ENCODE measurements at places on chromosomes 4 and X.

DNA sequence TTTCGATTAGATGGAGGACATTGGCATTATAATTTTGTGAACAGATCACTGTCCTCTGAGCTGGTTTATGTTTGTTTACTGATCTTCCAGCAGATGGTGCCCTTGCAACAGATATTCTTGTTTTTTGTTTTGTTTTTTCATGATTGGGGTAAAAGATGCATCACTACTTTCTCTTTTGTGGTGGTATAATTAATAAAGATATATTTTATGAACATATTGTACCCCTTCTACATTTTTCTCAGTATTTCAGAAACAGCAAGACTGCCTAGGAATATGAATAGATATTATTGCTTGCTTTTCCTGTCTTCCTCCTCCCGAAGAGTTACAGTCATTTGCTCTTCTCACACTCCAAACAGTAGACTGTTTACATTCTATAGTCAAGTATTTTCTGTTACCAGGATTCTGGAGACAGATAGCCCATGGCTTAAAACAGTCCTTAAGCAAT, 905.2 kb downstream of the TRAM1L1 start:
- DNase-seq = no peak

- DNase-seq = no peak
Observed at GRCh38 chrX:13966071-13966792, 63.5 kb downstream of the GEMIN8 start.

DNA sequence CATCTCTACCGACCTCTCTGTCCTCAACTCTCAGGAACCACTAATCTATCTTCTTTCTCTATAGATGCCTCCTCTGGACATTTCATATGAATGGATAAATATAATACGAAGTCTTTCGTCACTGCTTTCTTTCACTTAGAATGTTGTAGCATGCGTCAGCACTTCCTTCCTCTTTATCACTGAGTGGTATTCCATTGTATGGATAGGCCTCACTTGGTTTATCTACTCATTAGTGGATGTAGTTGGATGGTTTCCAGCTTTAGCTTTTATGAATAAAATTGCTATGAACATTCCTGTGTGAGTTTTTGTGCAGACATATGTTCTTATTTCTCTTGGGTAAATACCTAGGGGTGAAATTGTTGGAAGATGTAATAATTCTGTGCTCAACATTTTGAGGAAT, 528.2 kb upstream of the FAT1 start:
- no peak for DNase-seq

DNA sequence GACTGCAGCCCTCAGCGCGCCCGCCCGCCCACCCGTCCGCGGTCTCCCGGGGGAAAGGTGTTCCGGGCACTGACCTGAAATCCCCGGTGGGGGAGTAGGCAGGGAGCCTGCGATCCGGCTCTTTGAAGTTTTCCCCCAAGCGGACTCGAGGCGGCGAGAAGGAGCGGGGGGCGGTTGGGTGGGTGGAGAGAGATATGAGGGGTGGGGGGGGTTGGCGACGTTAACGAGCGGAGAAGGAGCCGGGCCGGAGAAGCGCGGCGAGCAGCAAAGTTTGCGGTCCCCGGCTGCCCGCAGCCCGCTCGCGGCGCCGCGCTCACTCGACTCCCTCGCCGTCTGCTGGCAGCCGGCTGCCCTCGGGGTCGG, 636 bp downstream of the BCOR start:
- DNase-seq = peak; percentile 57

DNA sequence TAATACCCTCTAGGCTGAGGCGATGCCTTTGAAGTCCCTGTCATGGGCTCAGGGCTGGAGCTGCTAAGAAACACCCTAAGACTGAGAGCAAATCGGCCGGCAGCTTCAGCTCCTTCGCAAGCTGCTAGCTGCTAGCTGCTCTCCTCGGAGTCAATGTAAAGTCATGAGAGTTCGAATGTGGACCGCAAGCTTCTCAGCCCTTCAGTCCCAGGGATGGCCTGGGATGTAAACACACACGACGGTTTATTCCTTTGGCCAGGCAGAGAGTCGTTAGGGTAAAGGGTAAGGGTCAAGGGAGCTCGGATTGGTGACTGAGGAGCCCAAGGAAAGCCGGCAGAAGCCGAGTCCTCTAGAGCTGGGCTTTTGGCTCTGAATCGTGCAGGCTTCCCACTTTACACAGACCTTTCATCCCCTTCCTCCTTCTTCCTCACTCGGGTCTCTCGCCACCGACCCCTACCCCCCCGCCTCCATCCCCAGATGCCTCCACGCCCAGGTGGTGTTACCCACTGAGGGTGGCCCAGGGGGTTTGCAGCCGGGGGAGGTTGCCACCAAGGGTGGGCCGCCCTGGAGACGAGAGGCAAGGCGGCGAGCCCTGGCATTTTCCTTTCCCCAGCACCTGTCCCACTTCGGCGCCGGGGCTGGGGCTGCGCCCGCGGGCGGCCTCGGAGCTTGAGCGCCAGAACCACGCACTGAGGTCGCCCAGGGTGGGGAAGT, 3.1 kb upstream of the BCORL1 start:
- DNase-seq = no peak

- DNase-seq = peak; percentile 26
Observed at GRCh38 chrX:20333672-20334071, 67.0 kb upstream of the RPS6KA3 start.

- DNase-seq = no peak
Observed at GRCh38 chr4:85725721-85726170, 250.8 kb downstream of the ARHGAP24 start.

- no peak for DNase-seq
Observed at GRCh38 chrX:150841456-150842197, 56.8 kb downstream of the CD99L2 start.

- DNase-seq = no peak
Observed at GRCh38 chr4:54067166-54067565, 2.8 kb upstream of the CHIC2 start.

DNA sequence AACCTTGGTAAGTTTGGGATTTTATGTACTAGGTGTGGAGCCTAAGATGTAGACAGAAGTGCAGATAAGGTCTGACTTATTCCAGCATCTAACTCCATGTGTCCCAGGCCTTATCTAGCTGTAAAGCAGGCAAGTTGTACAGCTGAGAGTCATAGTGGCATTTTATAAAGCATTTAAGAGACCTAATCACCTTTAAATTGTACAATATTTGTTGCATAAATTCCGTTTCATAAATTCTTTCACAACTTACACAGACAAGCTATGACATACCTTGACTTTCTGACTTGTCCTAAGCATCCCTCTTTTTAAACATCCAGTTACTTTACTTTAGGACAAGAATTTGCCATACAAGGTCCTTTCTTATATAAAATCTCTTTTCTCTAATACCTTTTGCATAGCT, 11.0 kb downstream of the SYAP1 start:
- DNase-seq = no peak

- DNase-seq = no peak
Observed at GRCh38 chr4:119932277-119932676, 134.4 kb downstream of the MAD2L1 start.

- DNase-seq = no peak
Observed at GRCh38 chr4:19683426-19683825, 568.3 kb upstream of the SLIT2 start.

Data from activated T-cell treated with anti-CD3 and anti-CD28 coated beads, Interleukin-2, amount 50 U/mL, for 48 hours (primary cell).